ENCODE measurements at places on chromosomes 6 and 20.

DNA sequence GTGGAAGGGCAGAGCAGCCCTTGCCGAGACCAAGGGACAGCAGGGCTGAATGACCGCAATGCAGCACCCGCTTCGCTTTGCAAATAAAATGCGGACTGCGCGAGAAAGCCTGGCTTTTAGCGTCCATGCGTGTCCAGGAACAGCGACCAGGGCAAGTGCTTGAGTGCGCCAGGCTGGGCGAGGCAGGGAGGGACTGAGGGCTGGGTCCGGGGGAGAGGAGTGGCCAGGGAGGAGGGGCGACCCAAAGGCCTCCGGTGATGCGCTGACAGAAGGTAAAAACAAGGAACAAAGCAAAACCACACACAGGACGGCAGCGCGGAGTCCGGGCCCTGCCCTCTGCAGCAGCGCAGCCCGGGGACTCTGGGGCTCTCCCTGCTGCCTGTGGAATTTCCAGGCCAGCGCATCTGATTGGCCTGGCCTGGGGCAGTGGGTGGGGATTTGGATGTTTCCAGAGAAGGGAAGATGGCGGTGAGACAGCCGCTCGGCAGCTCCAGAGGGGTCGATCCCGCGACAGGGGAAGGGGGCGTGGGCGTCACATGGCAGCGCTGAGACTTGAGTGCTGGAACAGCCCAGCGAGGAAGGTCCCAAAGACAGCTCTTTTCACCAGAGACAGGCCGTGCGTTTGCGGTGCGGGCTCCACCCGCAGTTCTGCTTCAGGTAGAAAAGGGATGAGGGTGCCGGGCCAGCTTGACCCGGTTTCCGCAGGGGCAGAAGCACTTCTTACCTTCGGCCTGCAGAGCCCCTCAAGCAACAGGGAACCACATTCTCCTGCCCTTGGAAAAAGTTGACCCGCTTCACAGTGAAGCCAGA lies 51.8 kb downstream of the SSR1 start:
- no peak for DNase-seq

DNA sequence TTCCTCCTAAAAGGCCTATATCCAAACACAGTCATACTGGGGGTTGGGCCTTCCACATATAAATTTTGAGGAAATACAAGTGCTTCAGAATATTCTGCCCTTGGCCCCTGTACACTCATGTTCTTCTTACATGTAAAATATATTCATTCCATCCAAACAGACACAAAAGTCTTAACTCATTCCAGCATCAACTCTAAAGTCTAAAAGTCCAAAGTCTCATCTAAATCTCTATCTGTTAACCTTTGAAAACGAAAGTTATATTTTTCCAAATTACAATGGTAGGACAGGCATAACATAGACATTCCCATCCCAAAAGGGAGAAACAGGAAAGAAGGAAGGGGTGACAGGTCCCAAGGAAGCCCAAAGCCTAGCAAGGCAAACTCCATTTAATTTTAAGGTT lies 215.4 kb upstream of the THBS2 start:
- no peak for DNase-seq

- DNase-seq = no peak
These were observed 99.7 kb upstream of the ZNF217 start for GRCh38 chr20:53693262-53693871.

- no peak for DNase-seq
These were observed 62.1 kb upstream of the RGS17 start for GRCh38 chr6:153192943-153193885.

DNA sequence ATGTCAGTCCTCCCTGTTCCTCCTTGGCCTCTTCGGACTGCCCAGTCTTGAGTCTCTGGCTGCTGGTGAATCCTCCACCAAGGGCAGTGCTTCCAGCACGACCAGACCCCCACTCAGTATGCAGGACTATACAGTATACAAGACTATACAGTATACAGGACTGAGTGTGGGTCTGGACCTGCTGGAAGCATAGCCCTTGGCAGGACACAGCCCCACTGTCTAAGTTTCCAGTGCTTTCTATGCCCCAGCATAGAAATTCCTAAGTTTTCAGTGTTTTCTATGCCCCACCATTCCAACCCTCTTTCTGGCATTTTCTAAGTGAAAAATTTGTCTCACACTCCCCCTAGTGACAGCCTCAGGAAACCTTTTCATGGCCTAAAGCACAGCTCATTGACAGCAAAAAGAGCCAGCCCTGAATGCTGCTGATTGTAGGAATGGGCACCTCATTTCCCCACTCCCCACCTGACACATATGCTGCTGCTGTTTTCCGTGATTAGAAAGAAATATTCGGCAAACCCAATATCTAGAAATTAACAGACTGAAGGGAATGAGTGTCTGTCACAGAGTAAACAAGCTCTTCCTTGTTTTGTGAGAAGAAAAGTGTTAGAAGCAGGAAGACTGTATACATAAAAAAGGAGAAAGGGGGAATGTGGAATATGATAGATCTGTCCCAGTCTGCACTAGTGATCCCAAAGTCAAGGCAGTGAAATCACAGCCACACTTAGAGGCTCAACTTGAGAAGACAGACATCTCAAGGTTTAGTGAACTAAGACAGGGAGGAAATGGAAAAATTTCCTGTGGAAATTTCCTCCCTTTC lies 206.9 kb downstream of the IBTK start:
- DNase-seq = no peak

GRCh38 chr6:123655521-123656306 lies 19.0 kb upstream of the TRDN start:
- DNase-seq = no peak

GRCh38 chr6:31689249-31690110 lies 8.6 kb upstream of the LY6G5C start:
- no peak for DNase-seq

GRCh38 chr6:168896321-168896720 lies 357.3 kb downstream of the THBS2 start:
- no peak for DNase-seq

DNA sequence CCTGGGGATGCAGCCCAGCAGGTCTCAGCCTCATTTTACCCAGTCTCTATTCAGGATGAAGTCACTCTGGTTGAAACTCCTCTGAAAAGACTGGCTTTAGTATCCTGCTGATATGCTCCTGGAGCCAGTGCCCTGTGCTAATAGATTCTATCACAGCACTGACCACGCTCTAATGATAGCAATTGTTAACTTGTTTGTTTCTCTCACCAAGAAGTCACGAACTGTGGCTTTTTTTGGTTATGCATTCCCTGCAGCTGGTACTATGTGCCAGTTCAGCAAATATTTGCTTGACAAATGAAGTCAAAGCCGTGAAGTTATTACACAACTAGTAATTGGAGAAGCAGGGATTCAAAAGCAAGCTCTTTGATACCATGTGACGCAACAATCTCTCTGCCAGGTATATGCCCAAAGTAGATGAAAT lies 754.6 kb downstream of the KIF16B start:
- no peak for DNase-seq

Data from effector memory CD8-positive, alpha-beta T cell (primary cell).